ENCODE measurements at places on chromosomes 16 and 17.
A peak's percentile ranks its signal among the peaks of the same experiment; 100 is the strongest.

GRCh38 chr16:69619514-69619913 is 53.7 kb downstream of the NFAT5 start:
- H3K4me1 ChIP-seq, result peaks cover 27% of the 10 kb centered on the region
- H3K27me3 ChIP-seq, result no peaks in the 10 kb centered on the region
- H3K36me3 ChIP-seq, result peaks cover 3% of the 10 kb centered on the region
- H3K4me3 ChIP-seq, result no peak overlapping the region
- no peak overlapping the region for H3K27ac ChIP-seq

DNA sequence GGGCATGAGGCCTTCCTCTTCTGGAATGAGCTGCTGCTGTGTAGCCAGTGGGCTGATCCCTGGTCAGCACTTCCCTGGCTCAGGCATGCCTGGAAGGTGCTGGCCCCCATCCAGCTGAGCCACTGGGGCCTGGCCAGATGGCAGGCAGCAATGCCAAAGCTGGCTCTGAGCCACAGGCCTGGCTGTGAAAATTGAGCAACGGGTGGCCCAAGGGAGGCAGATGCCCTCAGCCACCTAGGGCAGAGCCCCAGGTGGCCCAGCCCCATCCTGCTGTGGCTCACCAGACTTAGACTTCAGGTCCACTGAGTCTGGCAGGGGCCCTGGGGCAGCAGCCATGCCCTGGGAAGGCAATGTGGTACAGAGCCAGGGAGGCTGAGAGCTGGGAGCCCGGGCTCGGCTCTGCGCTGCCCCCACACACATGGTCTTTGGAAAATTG is 8.5 kb upstream of the CRHR1 start:
- H3K4me3 ChIP-seq, result no peak overlapping the region
- no peak for DNase-seq
- H3K36me3 ChIP-seq, result no peaks in the 10 kb centered on the region
- no peak overlapping the region for H3K27ac ChIP-seq

DNA sequence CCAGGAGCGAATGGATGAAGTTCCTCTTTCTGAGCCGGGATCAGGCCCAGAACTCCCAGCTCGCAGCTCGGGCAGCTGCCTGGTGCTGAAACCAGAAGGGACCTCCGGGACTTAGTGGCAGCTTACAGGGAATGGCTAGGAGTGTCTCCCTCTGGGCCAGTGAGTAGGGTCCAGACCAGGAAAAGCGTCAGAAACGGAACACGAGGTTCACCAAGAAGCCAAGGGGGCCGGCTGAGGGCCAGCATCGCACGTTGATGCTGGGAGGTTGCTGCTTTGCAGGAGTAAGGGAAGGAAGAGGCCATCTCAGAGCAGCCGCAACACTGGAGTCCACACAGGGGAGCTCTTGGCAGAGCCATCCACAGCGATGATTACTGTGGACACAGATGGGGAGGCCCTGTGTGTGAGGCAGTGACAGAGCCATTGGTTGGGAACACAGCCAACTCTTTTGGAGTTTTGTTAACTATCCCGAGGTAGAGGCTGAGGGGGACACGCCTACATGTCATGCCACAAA is 74.0 kb upstream of the CREBBP start:
- peaks cover 11% of the 10 kb centered on the region for H3K4me1 ChIP-seq
- H3K36me3 ChIP-seq, result no peaks in the 10 kb centered on the region
- DNase-seq, result peak; percentile 17
- H3K27me3 ChIP-seq, result no peaks in the 10 kb centered on the region
- no peak overlapping the region for H3K27ac ChIP-seq
- no peak overlapping the region for H3K4me3 ChIP-seq

GRCh38 chr17:75406222-75406615 is 741 bp upstream of the GRB2 start:
- H3K27ac ChIP-seq, result peak overlapping the region; percentile 26
- peaks cover 53% of the 10 kb centered on the region for H3K4me1 ChIP-seq
- DNase-seq, result no peak
- peak overlapping the region; percentile 57 for H3K4me3 ChIP-seq
- H3K36me3 ChIP-seq, result no peaks in the 10 kb centered on the region

DNA sequence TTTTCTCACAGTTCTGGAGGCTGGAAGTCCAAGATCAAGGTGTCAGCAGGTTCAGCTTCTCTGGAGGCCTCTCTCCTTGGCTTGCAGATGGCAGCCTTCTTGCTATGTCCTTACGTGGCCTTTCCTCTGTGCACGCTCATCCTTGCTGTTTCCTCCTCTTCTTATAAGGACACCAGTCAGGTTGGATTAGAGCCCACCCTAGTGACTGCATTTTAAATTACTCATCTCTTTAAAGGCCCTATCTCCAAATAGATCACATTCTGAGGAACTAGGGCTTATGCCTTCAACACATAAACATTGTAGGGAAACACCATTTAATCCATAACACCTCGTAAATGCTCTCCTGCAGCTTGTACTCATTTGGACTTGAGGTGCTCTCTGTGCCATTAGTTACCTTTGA is 36.3 kb downstream of the DHRS7C start:
- H3K4me1 ChIP-seq, result no peaks in the 10 kb centered on the region
- 0 out of 3 replicates have a peak, but pooled peaks cover 2% of the 10 kb centered on the region for H3K27me3 ChIP-seq
- no peak for DNase-seq
- no peak overlapping the region for H3K4me3 ChIP-seq

Data from HepG2 (cell line).